Stimulated activated CD4-positive, alpha-beta T cell treated with anti-CD3 and anti-CD28 coated beads, Interleukin-15, amount 100 ng/mL, for 24 hours (primary cell): ENCODE measurements at places on chromosomes 4 and X.

DNA sequence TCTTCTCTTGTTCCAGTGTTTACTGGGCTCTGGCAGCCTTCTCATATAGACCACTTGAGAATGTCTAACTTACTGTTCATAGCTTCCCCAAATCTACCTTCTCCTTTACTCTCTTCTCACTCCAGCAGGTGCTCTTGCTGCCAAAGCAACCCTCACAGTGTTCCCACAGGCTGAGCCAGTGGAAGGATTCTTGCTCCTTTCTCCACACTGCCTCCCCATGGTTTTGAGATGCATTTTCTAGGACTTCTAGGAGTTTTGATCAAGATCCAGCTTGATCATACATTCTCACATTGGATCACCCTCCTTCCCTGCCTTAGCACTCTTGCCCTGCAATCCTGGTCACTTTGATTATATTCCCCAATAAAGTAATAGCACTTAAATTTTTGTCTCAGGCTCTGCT lies 230.8 kb downstream of the TMEM47 start:
- no peak for DNase-seq

DNA sequence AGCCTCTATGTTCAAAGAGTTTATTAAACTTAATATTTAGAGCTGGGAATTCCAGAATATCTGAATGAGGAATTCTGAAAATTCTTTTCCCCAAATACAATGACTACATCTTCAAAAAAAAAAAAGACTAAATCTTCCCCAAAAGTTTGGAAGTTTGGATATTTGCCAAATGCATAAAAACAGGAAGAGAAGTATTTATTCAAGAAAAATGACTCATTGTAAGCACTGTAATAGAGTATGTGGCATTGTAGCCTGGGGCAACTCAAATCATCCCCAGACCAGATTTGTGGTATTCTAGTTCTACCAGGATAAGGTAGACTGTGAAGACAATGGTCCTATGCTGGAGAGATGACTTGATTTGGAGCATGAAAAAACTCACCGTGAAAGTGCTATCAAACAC lies 78.5 kb upstream of the PDHA2 start:
- DNase-seq: no peak

GRCh38 chr4:145815626-145816025 lies 123.0 kb downstream of the ZNF827 start:
- no peak for DNase-seq

DNA sequence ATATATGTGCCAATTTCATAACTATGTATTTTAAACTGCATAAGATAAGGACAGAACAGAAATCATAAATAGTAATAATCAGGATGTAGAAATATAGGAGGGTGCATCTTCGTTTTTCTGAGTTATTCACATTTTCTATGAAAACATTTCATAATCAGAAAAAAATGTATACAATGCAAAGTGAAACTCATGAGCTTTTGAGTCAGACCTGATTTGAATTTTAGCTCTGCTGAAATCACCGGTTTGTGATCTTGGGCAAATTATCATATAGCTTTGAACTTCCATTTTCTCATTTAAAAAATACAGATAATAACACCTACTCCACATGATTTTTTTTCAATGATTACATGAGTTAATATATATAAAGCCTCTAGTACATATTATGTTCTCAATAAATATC lies 106.9 kb downstream of the KDR start:
- no peak for DNase-seq

DNA sequence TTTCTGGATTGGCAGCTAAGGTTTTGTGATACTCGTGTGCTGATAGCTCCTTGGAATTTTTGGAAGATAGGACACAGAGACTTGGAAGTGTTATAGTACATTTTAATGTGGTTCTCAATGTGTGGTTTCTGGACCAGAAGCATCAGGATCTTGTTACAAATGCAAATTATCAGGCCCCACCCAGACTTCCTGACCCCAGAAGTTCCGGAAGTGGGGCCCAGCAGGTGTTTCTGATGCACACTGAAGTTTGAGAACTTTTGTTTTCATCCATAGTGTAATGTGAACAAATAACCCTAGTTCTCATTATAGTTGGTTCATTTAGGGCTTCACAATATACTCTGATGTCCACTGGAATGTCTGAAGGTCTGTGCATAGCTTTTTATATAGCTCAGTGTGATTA lies 49.6 kb downstream of the LAMP2 start:
- DNase-seq: peak; percentile 3

DNA sequence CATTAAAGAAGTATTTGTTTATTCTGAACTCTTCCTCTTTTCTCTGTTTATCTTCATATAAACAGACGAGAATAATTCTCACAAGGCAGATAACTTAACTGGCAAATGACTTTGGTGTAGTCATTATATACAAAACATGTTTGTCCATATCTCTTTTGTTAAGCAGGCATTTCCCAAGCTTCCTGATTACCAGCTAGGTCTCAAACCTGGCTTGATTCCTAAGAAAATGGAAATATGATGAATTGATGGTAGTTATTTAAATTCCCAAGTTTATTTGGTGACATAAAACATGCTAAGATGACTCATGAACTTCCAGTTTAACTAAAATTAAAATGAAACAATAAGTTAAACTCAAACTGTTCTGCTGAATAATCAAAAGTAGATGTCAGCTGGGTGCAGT lies 96.8 kb downstream of the ARSJ start:
- DNase-seq: no peak

DNA sequence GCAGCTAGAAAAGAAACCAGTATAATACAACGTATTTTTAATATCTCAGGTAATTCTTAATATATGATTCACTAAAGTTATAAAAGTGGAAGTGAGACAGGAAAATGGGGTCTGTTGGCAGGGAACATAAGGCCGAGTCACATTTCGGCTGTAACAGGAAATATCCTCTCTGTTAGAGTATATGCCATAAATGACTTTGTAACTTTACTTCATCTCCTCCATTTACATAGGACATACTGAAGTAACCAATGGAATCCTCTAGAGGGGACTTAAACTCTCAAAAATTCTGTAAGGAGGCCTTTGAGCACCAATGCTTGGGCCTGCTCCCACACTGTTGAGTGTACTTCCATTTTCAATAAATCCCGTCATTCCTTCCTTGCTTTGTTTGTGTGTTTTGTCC lies 71.3 kb downstream of the ANKRD17 start:
- DNase-seq: no peak

GRCh38 chr4:171031338-171031737 lies 781.9 kb upstream of the GALNTL6 start:
- no peak for DNase-seq

DNA sequence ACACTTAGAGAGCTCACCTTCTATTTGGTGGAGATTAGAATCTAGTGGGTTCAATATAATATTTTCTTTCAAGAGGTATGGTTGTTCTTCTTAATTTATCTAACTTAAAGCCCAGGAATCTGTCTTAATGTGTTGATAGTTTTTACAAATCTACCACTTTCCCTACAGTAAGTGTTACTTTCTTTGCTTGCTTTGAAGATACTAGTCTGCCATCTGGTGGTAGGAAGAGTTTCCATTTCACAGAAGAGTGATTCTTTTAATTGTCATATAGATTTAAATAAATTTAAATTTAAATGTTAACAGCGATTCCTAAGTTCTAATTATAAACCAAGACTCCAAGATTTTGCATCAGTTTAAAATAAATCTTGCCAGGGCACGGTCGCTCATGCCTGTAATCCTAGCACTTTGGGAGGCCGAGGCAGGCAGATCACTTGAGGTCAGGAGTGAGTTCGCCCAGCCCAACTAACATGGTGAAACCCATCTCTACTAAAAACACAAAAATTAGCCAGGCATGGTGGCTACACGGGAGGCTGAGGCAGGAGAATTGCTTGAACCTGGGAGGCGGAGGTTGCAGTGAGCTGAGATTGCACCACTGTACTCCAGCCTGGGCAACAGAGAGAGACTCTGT lies 43.5 kb downstream of the NUDT9 start:
- no peak for DNase-seq

GRCh38 chr4:113761620-113762185 lies at the start of gene CAMK2D:
Gene CAMK2D, minus strand, starts transcription at chr4:113761738. Its CDS starts 670 bp downstream, at chr4:113761068.
- DNase-seq: peak; percentile 88

GRCh38 chr4:77286906-77287305 lies 129.9 kb downstream of the CCNG2 start:
- DNase-seq: no peak

DNA sequence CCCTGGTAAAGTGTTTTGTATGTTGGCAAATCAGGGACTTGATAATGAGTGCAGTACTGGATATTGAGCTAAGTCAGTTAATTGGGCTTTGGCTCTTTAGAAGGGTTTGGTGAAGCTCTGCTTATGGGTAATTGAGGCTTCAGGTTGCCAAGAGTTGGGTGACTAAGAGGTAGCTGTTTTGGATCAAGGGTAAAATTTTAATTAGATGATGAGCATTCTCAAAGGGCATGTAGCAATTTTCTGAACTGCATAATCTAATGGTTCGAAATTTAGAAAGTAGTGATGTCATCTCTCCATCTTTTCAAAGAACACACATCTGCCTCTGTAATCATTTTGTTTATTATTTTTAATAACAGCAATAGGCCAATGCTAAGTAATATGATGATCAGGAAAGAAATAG lies 5.5 kb upstream of the TRIM2 start:
- DNase-seq: no peak

DNA sequence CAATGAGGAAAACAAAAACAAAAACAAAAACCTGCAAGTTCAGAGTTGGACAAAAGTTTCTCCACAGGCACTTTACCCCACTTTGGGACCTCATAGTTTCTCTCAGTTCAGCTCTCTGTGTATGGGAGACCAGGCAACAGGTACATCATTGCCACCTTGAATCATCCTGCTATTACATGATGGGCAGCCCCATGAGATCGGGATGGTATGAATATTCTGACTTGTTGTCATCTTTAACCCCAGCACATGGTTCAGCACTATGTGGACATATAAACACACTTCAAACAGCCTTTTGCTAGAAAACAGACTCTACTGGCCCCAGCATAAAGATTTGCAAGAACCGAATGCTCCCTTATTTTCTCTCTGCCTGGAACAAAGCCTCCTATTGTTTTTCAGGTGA lies 176.9 kb upstream of the SCML1 start:
- no peak for DNase-seq

DNA sequence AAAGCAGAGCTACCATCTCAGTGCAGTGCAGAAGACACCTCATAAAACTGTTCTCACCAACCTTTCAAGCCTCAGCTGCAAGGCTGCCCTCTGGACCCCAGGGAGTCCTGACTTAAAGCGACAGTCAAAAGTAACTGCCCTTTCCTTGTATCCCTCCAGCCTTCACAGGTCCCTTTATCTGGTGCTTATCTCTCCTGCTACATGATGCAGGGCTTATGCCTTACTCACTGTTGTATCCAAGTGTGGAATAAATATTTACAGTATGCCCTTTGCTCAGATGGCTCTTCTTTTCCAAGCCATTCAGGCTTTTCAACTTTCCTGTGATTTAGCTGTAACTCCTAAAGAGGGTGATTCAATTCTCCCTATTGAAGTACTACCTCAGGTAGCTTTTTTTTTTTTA lies 92.6 kb downstream of the KDR start:
- DNase-seq: no peak

DNA sequence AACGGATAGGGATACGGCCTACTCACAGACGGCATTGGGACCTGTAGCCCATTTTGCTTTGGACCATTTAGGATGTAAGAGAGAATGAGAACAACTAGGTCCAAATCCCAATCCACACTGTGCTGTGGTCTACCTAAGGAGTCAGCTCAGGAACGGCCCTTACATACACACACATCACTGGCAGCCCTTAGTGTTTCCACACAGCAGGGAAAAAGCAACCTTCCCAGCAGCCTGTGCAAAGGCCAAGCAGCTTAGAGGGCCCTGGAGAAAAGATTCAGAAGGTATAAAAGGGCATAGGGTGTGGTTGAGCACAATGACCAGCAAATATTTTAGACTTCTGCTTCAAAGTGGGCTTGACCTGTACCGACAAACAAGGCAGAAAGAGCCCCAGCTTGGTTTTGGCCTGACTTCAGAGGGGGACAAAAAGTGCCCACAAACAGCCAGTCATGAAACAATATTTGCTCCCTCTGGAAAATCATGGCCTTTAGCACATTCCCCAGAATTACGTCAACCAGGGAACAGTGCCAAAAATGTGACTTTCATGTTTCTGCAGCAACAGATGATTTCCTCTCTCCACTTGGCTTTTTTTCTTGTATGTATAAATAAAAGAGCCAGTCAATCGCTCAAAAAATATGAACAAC lies 359.5 kb upstream of the FGF16 start:
- no peak for DNase-seq

DNA sequence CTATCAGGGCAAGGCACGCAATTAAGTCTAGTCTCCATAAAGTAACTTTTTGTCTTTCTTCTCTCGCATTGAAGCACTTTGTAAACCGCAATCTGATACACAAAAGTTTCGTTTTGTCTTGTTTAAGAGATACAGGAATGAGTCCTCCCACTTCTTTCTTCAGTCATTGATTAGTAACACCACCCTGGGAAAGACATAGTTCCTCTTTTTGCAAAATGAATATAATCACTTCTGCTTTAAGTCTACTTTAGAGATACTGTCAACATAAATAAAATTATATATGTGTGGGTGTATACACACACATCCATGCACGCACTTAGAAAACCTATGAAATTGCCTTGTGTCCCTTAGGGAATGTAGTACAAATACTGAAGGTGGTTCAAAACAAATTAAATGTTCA lies 11.7 kb downstream of the COQ2 start:
- no peak for DNase-seq
